H9 (cell line): ENCODE measurements at places on chromosomes 5 and 9. TPM values are rescaled to one million over a fixed set of nuclear protein-coding genes. Genes with fewer than 3 reads are reported as not detected.

GRCh38 chr5:145340099-145340498 is 495.0 kb downstream of the PRELID2 start:
- DNase-seq, result no peak

- DNase-seq, result no peak
Measured at GRCh38 chr5:139022528-139022927, 147.4 kb upstream of the LRRTM2 start.

GRCh38 chr9:98726735-98727134 is 18.0 kb upstream of the GABBR2 start:
- no peak for DNase-seq

DNA sequence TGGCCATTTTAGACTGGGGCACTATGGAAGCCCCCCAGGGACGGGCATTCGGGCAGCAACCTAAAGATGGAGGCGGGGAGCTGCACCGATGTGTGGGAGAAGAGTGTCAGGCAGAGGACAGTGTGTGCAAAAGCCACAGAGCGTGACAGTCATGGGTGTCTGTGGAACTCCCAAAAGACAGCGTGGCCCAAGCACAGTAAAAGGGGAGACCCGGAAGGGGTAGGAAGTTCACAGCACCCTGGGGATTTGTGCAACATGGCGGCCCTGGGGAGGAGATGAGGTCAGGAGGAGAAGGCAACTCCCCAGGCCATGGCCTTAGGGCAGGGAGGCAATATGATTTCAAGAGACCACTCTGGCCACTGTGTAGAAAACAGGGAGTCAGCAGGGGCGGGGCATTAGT is 38.9 kb upstream of the FGF1 start:
- DNase-seq, result peak; percentile 15

- no peak for DNase-seq
Measured at GRCh38 chr5:113217619-113218184, 217.1 kb downstream of the TSSK1B start.

DNA sequence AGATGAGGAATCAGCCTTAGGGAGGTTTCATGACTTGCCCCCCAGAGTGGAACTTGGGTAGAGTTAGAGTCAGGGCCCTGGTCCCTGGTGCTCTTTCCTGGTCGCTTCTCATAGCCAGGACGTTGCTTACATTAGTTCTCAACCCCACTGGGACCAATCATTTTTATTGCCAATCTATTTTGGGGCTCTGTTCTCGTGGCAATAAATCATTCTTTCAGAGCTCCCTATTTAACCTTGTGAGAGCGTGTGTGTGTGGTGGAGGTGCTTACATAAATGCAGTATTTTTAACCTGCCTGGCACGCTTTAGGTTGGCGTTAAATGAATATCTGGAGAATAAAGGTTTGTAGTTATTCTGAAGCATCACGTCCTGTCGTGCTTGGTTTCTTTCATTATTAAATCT is 4.1 kb downstream of the TRIO start:
- DNase-seq, result no peak

DNA sequence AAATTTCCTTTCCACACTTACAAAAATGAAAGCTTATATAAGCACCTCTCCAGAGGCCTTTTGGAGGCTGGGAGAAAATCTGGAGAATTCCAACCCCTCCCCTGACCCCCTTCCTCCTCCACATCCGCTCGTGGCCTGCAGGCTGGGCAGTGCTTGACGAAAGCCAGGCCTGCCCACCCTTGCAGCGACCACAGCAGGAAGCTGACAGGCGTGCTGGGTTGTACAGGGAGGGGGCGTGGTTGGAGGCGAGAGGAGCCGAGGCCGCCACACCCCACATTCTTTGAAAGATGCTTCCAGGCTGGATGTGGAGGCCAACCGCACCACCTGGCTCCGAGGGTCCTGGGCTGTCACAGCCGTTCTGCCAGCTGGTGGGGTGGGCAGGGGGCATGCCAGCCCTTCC is 47.8 kb upstream of the IER5L start:
- DNase-seq, result peak; percentile 87

GRCh38 chr5:55520117-55520839 is 14.5 kb downstream of the PLPP1 start:
- DNase-seq, result no peak

- DNase-seq, result no peak
Measured at GRCh38 chr5:143001764-143002351, 231.7 kb downstream of the ARHGAP26 start.

DNA sequence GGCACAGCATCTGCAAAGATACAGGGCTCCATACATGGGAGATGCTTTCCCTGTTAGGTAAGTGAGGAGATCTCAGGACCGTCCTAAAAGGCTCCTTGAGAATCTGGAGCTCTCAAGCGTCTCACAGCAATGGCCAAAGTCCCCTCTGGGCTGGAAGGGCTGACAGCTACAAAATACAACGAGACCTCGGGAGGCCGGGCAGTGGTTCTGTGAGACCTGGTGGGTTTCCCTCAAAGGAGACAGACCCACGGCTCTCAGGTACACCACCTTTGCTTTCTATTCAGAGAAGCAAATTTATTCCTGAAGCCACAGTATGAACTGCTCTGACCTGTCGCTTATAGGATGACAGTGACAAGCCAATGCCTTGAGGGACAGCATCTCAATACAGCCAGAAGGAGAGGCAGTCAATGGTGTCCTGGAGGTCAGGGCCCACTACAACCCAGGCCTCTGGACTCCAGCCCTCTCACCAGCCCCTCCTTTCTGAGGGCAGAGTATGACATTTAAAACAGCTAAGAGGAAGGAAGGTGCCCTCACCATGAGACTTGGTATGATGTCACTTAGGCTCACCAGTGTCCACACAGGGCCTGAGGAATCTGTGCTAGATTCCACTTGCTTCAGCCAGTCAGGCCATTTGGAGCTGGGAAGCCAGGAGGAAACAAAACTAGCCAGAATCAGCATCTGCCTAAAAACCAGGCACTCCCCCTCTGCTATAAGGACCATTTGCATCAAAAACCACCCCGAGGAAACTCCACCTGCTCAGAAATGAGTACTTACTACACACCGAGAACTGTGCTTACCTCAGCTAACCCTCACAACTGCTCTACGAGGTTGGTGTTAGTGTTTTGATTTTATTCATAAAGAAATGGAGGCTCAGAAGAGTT is 86.5 kb upstream of the FSTL4 start:
- DNase-seq, result peak; percentile 10

DNA sequence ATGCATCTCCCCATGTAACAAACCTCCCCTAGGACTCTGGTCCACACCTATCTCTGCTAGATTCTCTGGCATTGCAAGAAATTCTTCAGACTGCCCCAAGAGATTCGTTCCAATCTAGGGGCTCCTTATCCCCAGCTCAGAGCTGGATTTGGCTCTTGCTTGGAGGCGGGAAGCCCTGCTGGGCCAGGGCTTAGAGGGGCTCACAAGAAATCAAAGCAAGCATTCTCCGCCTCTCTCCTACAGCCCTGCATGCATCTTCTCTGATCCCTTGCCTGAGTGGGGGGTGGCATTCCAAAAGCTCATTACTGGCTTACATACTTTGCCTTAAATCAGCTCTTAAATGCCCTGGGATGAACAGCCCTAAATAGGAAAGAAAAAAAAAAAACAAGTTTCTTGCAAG is 75.8 kb downstream of the KCNIP1 start:
- no peak for DNase-seq

- no peak for DNase-seq
Measured at GRCh38 chr9:82513976-82514735, 525.6 kb downstream of the SPATA31D1 start.

DNA sequence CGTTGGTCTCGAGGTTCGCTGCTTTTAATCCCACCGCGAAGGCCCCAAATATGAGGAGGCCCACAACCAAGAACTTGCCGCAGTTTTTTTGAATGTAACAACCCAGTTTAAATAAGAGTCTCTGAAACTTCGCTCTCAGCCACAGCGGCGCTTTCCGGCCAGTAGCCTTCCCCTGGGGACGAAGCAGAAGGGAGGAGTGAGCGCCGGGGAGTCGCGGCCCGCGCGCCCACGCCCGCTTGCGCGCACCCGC is 10.4 kb downstream of the PTCH1 start:
- DNase-seq, result no peak

DNA sequence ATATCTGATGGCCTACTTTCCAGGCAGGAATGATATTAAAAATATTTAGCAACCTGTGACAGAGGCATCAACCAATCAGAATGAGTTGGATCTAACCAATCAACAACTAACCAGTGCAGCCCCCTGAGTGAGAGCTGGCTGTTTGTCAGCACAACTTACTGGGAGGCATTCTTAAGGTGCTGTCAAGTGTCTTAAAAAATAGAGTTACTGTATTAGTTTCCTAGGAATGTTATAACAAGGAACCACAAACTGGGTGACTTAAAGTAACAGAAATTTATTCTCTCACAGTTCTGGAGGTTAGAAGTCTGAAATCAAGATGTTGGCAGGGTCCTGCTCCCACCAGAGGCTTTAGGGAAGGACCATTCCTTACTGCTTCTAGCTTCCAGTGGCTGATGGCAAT is 85.2 kb downstream of the ATG10 start:
- no peak for DNase-seq

GRCh38 chr9:121859646-121860045 is 208.2 kb downstream of the DAB2IP start:
- no peak for DNase-seq

- no peak for DNase-seq
Measured at GRCh38 chr9:4854265-4854590, 61.5 kb downstream of the RCL1 start.

DNA sequence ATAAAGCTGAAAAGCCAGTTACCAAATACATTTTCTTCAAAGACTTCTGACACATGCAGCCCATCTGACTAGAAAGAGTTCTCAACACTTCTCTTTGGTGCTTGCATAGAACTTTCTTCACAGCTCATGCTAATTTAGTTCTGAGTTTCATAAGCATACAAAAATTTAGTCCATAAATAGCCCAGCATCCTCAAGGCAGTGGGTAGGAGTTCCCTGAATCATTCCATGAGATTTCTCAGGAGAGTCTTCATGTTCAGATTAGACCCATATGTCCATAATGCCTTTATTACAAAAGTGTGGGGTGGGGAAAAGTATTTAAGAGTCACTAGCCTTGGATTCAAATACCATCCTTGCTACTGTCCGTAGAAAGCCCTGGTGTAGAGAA is 290.2 kb upstream of the RGMB start:
- DNase-seq, result no peak

DNA sequence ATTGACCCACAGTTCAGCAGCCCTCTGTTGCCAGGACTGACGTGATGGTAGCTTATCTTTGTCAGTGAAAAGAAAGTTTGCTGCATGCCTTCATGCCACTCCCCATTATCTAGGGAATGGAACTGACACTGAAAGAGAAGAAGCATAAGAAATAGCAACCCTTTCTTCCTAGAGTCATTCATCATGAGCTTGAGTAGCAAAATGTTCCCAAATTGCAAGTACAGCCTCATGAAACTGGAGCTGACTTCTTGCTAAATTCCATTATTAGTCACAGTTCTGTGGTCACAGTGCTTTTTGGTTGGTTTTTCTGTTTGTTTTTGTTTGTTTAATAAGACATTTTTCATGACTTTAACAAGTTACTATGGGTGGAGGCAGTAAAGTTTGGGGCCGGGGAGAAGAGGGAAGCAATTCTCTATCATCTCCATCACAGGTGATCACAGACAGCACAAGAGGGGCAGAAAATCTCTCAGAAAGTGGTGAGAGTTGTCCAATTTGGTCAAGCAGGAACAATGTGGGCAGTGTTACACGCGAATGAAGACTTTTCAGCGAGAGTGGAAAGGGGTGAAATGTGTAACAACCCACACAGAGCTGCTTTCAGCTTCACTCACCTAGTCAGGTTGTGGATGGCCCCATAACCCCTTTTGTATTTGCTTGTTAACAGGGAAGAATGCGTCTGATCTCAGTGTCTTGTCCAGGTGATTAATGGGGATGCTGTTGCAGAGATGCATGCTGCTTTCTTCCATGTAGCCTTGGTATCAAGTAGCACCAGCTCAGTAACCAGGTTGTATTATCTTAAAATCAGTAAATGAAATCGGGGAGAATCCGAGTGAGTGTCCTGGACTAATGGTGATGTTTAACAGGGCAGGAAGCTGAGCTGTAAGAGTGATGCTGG is 440.4 kb downstream of the DMRT2 start:
- DNase-seq, result no peak

DNA sequence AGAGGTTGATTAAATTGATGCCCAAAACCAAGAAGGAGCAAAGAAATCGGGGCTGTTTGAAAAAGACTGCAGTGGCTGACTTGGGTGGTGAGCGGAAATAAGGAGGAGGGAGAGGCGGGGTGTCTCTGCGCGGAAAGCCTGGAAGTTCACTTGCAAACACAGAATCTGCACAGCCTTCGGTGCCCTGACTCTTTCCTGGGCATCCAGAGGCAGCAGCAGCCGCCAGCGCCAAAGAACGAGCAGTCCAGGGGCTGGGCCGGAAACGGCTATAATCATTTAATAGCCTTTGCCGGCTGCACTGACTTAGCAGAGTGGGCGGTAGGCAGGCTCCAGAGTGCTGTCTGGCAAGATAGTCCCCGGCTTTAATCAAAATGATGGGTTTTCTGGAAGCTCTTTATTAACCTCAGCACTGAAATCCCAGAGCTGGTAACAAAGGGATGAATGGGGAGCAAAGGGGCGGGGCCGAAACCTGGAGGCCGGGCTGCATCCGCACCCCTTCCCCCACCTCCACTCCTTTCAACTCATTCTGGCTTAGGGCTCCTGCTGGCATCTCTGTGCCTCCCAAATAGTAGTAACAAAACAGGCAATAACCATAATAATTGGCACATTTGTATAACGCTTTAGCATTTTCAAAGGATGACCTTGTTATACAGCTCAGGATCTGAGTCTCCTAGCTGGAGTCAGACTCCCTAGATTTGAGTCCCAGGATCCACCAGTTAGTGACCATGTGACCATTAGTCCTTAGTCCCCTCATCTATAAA is 35.7 kb downstream of the PCDHAC2 start:
- peak; percentile 90 for DNase-seq

DNA sequence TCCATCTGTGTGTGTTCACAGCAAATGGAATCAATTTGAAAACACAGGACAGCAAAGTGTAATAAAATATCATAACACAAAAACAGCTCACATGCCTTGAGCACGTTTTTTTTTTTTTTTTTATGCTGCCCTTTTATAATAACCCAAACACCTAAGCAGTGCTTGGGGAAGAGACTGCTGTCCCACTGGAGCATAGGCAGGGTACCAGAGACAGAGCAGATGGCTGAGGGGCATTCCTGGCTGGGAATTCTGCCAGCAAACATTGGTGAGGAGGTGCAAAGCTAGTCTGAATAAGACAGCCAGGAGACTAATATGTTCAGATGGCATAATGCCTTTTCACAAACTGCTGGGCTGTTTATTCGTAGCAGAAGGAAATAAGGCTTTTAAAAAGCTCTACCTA is 58.1 kb upstream of the SV2C start:
- no peak for DNase-seq

DNA sequence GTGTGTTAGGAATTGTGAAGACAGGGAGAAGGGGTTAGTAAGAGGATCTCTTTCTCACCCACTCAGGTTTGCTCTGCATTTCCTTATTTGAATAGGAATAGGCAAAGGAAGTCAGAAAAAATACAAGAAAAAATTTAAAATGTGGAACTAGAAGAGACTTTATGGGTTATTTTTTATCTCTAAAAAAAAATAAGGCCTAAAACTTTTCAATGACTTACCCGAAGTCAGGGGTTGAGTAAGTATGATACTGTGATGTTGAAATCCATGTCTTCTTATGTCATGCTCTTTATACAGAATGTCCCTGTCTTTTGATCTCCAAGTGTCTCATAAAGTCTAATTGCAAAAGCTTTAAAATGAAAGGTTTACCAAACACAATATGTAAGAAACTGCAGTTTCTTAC is 148.3 kb upstream of the PIK3R1 start:
- no peak for DNase-seq

GRCh38 chr5:116025866-116026265 is 6.4 kb upstream of the ARL14EPL start:
- DNase-seq, result no peak

Gene WDR31
- 0.59 and 0.72 TPM in 2 replicates for total RNA-seq

Gene SLC23A1
- not detected in 2 replicates for total RNA-seq

Gene PDGFRB
- 2.2 and 3.9 TPM in 2 replicates for total RNA-seq

Gene ANXA2R
- 0.20 and 0.22 TPM in 2 replicates for total RNA-seq

Gene FBN2
- total RNA-seq, result 8.1 and 8.3 TPM in 2 replicates

Gene CDH10
- total RNA-seq, result 0.22 and 0.31 TPM in 2 replicates
